Neural progenitor cell (in vitro differentiated cells): ENCODE measurements at places on chromosomes 6 and 20.

- DNase-seq = no peak
Observed at GRCh38 chr6:118896339-118897136, 2.6 kb downstream of the ASF1A start.

GRCh38 chr20:8309634-8310033 is 177.6 kb downstream of the PLCB1 start:
- peak; percentile 79 for DNase-seq

DNA sequence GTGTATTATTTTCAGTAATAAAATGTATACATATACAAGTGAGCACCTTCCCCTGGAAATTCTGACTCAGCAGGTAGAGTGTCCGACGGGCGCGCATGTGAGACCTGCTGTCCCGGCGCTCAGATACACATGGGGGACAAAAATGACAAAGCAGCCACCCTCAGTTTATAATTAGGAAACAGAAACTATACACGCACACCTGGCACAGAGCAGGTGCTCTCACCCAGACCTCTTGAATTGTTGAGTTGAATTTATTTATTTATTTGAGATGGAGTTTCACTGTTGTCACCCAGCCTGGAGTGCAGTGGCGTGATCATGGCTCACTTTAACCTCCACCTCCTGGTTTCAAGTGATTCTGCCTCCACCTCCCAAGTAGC is 180.4 kb downstream of the ZDHHC14 start:
- no peak for DNase-seq

DNA sequence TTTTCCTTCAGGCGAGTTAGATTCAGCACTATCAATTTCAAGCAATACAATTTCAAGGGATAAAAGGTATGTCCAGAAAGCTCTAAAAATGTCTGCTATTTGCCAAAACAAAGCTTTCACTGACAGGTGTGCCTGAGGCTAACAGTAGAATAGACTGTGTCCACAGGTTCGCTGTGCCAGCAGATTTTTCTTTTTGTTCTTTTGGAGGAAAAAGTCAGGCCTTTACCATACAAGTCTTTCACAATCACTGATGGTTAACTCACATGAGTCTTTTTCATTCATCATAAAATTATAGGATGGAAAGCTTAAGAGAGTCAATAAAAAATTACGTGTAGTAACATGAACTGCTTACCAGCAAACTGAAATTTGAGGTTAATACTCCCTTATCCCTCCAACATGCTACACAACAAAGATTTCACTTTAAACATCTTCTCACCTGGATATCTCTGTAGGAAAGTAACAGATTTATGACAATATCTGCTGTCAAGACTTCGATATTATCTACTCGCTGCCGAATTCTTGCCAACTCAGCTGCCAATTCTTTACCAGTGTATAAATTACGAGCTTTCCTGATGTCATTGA is 95.4 kb downstream of the MAP3K5 start:
- no peak for DNase-seq

- DNase-seq = peak; percentile 78
Observed at GRCh38 chr20:50794181-50794845, 548 bp upstream of the BCAS4 start.

DNA sequence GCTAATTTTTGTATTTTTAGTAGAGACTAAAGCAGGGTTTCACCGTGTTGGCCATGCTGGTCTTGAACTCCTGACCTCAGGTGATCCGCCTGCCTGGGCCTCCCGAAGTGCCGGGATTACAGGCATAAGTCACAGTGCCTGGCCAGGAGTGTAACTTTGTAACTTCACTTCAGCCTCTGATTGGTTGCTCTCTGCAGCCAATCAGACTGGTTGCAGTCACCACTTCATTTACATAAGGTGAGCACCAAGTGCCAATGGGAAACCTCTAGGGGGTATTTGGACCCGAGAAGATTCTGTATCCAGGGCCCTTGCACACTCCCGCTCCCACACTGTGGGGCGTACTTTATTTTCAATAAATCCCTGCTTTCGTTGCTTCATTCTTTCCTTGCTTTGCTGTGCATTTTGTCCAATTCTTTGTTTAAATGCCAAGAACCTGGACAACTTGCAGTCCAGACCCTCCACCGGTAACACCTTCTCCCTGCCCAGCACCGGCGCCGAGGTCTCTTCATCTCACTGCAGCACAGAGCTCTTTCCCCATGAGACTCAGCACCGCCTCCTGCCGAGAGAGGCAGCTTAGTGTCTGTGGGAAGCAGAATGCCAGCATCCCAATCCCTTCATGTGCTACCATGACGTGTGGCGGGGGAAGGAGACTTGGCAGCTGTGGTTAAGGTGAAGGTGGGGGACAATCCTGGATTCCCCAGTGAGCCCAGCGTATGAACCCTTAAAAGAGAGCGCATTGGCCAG is 14.0 kb upstream of the MRGBP start:
- peak; percentile 48 for DNase-seq

- no peak for DNase-seq
Observed at GRCh38 chr6:64896939-64897338, 810.1 kb downstream of the EYS start.

GRCh38 chr6:150032598-150032997 is 7.3 kb upstream of the RAET1L start:
- DNase-seq = no peak

DNA sequence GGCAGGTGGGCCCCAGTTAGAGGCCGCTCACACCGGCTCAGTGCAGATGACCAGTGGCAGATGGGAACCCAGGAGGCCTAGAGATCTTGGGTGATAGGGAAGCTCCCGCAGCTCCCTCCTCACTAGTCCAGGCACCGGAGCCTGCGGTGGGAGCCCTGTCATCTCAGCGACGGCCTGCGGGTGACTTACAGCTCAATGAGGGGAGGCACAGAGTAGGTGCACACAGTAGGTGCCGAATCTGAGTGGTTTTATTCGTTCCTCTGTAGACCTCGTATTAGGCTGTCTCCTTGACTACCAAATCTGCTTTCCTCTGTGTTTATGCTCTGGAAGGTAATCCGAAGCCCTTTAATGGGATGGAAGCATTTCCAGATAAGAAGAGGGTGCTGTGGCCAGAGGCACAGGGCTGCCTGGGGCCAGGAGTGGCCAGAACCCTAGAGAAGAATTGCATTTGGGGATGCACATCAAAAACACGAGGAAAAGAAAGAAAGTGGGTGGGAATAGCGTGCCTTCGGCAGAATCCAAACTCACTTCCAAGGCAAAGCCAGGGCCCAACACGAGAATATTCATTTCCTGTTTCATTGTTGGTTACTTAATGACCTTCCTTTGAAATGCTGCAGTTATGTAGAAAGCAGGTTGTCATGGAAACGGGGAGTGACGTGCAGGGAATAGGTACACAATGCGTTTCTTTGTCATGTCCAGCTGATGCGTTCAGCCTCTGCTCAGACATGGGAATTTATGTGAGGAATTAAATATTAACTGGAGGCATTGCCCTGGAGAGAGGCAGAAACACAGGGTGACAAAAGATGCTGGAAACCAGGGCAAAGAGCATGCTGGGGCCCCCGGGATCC is 24.7 kb downstream of the MYT1 start:
- peak; percentile 74 for DNase-seq

DNA sequence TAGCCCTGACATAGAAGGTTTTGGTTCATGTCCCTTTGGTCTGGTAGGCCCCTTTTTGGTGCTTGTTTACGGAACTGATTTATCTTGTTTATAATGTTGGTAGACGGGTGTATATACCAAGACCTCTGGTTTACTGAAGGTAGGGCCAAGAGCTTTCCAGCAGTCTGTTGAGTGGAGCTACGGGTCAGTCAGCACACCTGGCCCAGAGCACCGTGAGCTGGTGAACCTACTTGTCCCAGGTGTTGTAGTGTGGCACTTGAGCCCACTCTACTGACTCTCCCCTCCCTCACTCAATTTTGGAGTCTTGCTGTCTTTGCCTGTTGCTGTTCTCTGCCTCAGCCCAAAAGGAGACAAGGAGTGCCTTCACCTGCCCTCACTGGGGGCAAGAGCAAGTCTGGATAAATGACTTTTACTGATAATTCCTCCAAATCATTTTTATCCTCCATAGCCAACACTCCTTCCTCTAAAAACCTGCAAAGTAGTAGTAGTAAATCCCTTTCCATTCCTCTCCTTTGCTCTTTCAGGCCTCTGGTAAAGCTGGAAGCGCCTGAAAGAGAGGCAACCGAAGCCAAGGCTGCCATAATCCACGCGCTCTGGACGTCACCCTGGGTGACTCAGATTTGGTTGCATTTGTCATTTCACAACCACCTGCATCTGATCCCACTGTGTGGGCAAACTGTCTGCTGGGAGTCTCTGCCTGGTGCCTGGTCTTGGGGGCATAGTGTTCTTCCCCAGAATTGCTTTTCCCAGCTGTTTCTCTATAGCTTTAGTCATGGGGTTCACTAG is 22.2 kb downstream of the RREB1 start:
- DNase-seq = no peak

DNA sequence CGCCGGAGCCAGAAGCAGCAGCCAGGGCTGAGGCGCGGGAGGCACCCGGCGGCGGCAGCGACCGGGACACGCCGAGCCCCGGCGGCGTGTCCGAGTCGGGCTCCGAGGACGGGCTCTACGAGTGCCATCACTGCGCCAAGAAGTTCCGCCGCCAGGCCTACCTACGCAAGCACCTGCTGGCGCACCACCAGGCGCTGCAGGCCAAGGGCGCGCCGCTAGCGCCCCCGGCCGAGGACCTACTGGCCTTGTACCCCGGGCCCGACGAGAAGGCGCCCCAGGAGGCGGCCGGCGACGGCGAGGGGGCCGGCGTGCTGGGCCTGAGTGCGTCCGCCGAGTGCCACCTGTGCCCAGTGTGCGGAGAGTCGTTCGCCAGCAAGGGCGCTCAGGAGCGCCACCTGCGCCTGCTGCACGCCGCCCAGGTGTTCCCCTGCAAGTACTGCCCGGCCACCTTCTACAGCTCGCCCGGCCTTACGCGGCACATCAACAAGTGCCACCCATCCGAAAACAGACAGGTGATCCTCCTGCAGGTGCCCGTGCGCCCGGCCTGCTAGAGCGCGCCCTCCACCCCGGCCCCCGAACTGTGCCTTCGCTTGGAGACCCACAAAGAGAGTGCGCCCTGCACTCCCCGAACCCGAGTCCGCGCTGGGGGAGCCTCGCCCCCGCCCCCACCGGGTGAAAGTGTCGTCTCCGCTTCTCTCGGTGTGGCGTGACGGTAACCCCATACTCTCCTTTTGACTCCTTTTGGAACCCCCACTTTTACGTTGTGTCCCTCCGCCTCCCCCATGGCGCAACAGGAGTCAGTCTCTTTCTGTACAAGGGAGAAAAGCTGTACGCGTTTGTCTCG is 1.6 kb downstream of the INSM1 start:
- peak; percentile 65 for DNase-seq

DNA sequence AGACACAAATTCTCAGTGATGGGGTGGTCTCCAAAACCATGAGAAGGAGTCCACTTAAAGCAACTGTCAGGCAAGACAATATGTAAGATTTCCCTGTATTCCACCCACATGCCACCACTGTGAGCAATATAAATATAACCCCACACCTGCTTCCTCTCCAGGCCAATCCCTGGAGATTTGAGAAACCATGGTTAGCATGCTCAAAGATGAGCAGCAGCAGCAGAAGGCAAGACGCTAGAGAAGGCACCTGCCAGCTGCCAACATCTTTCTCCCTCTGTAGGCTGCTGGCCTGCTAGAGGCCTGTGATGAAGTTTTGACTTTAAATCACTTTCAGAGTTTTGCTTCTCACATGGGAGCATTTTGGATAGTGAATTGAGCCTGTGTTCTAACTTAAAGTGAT is 7.9 kb upstream of the SOD2 start:
- DNase-seq = no peak

DNA sequence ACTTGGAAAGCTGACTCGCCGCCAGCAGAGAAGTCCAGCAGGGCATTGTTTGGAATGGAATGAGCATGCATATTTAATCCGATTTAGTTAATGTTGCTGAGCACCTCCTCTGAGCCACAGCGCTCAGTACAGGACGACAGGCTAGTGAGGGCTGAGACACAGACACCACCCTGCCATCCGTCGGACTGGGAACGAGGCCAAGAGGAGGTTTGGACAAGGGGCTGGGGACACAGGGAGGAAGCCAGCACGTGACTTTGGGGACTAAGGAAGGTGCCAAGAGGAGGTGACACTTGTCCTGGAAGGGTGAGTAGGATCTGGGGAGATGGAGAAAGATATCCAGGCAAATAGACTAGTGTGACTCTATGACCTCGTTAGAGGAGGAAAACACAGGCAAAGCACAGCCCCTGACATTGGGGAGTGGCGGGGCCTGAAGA is 152.5 kb upstream of the ECI2 start:
- peak; percentile 63 for DNase-seq

DNA sequence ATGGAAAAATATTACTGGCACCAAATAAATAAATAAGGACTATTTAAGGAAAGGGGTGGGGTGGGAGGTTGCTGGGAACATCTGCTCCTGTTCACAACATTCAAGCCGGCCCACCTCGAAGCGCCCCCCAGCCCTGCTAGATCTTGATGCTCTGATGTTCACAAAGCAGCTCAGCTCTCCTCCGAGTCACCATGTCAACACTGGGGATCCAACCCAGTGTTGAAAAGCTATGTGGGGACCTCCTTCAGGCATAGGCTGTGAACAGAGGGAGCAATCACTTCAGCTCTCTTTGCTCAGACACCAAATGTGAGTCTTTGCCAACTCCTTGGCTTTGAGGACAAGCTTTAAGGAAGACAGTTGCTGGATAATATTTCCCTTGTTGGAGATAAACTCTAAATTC is 176.8 kb upstream of the NT5E start:
- DNase-seq = no peak
